Tibial nerve (tissue), 4 donors: ENCODE measurements at places on chromosomes 12 and 14. TPM values are rescaled to one million over a fixed set of nuclear protein-coding genes. Genes with fewer than 3 reads are reported as not detected.

The TIMELESS gene
- 3.9 TPM for total RNA-seq

The ADAM20 gene
- total RNA-seq, result 2.4 TPM

GRCh38 chr12:9796346-9796745 lies 30.9 kb upstream of the KLRF1 start:
- H3K36me3 ChIP-seq, result no peaks in the 10 kb centered on the region
- H3K4me1 ChIP-seq, result no peaks in the 10 kb centered on the region
- no peaks in the 10 kb centered on the region for H3K27me3 ChIP-seq
- no peak overlapping the region for H3K27ac ChIP-seq

DNA sequence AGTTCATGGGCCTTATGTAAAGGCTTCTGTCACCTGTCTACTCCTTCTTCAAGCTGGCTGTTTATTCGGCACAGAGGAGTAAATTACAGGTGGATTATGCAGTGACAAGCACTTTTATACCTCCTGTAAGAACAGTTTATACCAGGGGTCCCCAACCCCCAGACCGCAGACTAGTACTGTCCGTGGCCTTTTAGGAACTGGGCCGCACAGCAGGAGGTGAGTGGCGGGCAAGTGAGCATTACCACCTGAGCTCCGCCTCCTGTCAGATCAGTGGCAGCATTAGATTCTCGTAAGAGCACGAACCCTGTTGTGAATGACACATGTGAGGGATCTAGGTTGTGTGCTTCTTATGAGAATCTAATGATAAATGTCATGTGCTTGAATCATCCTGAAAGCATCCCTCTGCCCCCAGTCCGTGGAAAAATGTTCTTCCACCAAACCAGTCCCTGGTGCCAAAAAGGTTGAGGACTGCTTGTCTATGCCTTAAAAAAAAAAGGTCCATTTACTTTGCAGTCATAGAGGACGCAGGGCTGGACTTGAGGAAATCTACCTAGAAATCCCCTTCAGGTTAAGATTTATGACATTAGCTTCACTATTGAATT lies 78.8 kb downstream of the ETV6 start:
- no peaks in the 10 kb centered on the region for H3K36me3 ChIP-seq
- no peak overlapping the region for H3K27ac ChIP-seq
- H3K27me3 ChIP-seq, result no peaks in the 10 kb centered on the region

DNA sequence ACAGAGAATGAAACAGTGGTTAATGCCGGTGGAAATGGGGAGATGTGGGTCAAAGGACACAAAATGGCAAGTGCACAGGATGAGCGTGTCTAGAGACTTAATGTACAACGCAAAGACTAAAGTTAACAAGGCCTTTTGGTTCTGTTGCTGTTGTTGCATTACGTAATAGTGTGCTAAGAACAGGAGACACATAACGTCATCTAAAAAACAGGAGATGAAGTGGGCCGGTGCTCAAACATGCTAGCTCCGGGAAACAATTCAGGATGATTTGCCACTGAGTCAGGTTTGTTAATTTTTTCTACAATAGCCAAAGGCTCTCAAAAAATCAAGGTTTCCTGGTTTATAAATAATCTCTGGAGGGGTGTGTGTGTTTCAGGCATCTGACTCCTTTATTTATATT lies 55.5 kb downstream of the ETV6 start:
- no peak for DNase-seq
- H3K36me3 ChIP-seq, result no peaks in the 10 kb centered on the region
- no peaks in the 10 kb centered on the region for H3K27me3 ChIP-seq
- peaks cover 43% of the 10 kb centered on the region for H3K4me1 ChIP-seq
- no peak overlapping the region for H3K4me3 ChIP-seq

- peak overlapping the region; percentile 77 for H3K27ac ChIP-seq
- H3K4me1 ChIP-seq, result peaks cover 55% of the 10 kb centered on the region
- H3K4me3 ChIP-seq, result no peak overlapping the region
- H3K36me3 ChIP-seq, result no peaks in the 10 kb centered on the region
- H3K27me3 ChIP-seq, result no peaks in the 10 kb centered on the region
Measured at GRCh38 chr12:14257734-14258574, 107.5 kb upstream of the ATF7IP start.

- DNase-seq, result no peak
- H3K4me3 ChIP-seq, result peak overlapping the region; percentile 64
- H3K4me1 ChIP-seq, result peaks cover 45% of the 10 kb centered on the region
- peaks cover 15% of the 10 kb centered on the region for H3K36me3 ChIP-seq
Measured at GRCh38 chr12:12719496-12719895, 2.3 kb downstream of the CDKN1B start.

The TEDC1 gene
- total RNA-seq, result 5.5 TPM

DNA sequence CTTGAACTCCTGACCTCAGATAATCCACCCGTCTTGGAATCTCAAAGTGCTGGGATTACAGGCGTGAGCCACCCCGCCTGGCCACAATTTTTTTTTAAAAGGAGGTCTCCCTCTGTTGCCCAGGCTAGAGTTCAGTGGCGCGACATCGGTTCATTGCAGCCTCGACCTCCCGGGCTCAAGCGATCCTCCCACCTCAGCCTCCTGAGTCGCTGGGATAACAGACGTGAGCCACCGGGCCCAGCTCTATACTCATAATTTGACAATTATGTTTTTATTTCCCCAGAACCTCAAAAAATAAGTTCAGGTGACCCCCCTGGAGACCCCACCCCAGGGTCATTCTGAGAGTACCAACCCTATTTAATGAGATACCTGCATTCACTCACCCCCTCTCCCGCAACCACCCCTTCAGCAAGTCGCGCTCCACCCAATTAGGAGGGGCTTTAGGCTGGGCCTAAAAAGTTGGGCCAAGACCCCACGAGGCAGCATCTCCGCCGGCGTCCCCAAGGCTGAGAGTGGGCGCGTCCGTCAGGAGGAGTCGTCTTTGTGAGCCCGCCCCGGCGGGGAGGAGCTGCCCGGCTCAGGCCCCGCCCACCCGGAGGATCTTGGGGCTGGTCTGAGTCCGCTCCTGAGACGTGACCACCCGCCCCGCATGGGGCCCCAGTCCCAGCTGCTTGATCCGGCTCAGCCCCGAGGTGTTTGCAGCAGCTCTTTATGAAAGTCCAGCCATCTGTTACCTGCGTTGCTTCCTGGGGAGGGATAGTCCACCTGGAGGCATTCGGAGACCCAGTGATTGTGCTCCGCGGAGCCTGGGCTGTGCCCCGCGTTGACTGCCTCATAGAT lies at the start of gene ANKRD33:
Gene ANKRD33 (plus strand): TSS at position 628 of the 840 bp plus-strand sequence. CDS start 84 bp downstream, at position 712.
- DNase-seq, result no peak
- H3K27ac ChIP-seq, result no peak within 1 kb of the TSS
- H3K36me3 ChIP-seq, result no peaks in the 10 kb centered on the region
- no peaks in the 10 kb centered on the region for H3K27me3 ChIP-seq
- H3K4me3 ChIP-seq, result no peak within 1 kb of the TSS

DNA sequence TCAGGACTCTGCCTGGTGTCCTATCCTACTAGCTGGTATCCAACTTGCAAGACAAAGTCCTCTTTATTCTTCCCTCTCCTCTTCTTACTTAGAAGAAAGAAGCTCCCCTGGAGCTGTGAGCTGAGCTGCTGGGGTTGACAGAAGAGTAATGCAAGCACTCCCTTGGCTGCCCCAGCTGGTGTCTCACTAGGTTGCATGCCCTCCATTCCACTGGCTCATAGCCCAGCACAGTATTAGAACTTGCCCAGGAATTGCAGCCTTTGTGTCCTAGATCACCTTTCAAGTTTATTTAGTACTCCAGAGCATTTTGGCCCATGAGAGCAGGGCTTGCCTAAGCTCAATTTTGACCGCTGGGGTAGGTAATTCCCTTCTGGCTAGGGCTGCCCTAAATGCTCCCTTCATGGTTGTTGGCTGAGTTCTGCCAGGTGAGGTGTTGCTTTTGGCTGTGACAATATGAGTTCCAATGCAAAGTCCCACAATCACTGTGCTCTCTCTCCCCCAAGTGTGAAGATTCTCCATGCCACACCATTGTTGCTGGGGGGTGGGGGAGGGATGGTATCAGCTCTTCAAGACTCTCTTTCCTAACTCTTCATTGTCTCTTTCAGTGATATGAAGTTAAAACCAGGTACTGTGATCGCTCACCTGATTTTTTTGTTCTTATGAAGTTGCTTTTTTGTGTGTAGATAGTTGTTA lies 317.4 kb upstream of the DDHD1 start:
- DNase-seq, result no peak
- no peaks in the 10 kb centered on the region for H3K4me1 ChIP-seq
- no peaks in the 10 kb centered on the region for H3K27me3 ChIP-seq
- no peaks in the 10 kb centered on the region for H3K36me3 ChIP-seq
- H3K4me3 ChIP-seq, result no peak overlapping the region

The PYM1 gene
- total RNA-seq, result 53.4 TPM

DNA sequence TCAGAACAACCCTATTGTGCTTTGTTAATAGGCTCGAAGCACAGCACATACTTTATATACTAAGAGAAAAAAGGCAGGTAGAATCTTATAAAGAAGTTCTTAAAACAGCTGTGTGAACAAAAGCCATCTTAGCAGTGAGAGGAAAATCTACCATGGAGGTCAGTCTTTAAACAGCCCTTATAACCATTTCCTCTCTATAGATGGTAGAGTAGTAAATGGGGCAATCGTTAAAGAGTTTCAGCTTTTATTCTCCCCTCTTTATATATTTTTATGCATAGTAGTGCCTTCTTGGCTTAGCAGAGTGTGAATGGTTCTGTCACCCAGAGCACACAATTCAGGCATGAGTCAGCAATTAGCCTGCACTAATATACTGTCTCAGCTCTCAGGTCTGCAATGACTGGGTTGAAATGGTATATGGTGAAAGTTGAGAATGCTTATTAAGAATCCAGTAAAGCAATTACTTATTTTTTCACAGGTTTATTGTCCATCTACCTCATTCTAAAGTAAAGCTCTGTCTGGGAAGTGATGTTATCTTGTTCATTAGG lies 305.0 kb downstream of the NELL2 start:
- no peaks in the 10 kb centered on the region for H3K4me1 ChIP-seq
- DNase-seq, result no peak
- no peak overlapping the region for H3K27ac ChIP-seq
- no peak overlapping the region for H3K4me3 ChIP-seq
- H3K27me3 ChIP-seq, result no peaks in the 10 kb centered on the region
- no peaks in the 10 kb centered on the region for H3K36me3 ChIP-seq

The DPPA3 gene
- total RNA-seq, result not detected

The BATF gene
- total RNA-seq, result 11.1 TPM

GRCh38 chr12:47274760-47275159 lies 195.0 kb upstream of the AMIGO2 start:
- H3K36me3 ChIP-seq, result no peaks in the 10 kb centered on the region
- no peak for DNase-seq
- H3K4me3 ChIP-seq, result no peak overlapping the region
- H3K4me1 ChIP-seq, result peaks cover 13% of the 10 kb centered on the region
- no peak overlapping the region for H3K27ac ChIP-seq

DNA sequence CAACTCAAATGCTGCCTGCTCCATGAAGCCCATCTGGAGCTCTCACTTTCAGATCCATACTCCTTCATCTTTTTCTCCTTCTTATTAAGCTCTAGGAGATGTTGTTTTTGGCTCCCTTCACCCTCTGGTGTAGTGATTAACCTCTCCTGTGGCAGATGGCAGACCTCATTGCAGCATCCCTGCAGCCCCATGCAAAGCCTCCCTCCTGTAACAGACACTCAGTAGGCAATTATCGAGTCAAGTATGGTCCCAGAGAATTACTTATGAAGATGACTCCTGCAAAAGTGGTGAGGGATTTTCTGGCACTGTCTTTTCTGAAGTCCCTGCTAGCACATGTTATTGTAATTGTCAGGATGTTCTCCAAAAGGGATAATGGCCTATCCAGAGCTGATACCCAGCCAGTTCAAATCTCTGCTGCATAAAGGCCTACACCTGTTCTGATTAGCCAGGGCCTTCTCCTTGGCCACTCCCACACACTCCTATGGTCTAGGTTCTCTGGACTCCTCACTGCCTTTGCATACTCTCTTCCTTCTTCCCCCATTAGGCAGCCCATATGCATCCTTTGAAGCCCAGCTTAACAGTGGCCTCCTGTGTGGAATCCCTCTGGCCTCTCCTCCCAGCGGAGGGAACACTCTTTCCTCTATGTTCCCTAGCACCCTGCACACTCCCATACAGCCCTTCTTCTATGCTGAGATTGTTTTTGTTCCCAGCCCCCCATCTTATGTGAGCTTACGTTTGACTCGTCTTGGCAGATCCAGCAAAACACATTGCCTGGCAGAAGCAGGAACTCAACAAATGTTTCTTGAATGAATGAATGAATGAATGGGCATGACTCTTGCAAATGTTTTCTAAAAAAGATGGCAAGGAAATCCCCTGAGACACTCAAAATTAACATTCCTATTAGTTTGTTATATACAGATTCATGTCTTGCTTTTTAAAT lies 43.9 kb upstream of the MDM1 start:
- H3K36me3 ChIP-seq, result no peaks in the 10 kb centered on the region
- peaks cover 7% of the 10 kb centered on the region for H3K4me1 ChIP-seq
- H3K27me3 ChIP-seq, result no peaks in the 10 kb centered on the region
- no peak overlapping the region for H3K27ac ChIP-seq
- no peak overlapping the region for H3K4me3 ChIP-seq

DNA sequence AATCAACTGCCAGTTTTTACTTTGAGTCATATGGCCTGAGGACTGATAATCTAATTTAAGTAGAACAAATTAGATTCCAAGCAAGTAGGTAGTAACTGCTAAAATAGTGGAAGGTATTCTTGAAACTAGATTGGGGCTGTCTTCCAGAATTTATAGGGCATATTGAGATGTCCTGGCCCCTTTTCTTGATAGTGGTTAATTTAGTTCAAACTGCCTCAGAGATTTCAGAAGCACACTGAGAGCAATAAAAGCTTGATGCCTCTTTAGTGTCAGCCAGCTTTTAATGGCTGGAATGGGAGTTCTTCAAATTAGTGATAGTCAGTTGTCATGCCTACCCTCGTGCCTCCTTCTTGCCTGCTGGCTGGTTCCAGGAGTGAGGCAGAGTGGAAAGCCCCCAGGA lies 120.5 kb downstream of the AKAP6 start:
- H3K4me3 ChIP-seq, result no peak overlapping the region
- H3K27ac ChIP-seq, result no peak overlapping the region

The SPIC gene
- total RNA-seq, result not detected

GRCh38 chr14:45939572-45939971 lies 686.6 kb upstream of the MIS18BP1 start:
- H3K27ac ChIP-seq, result no peak overlapping the region
- H3K4me1 ChIP-seq, result no peaks in the 10 kb centered on the region
- DNase-seq, result no peak

GRCh38 chr12:93019975-93020630 lies 91.0 kb upstream of the EEA1 start:
- H3K27me3 ChIP-seq, result no peaks in the 10 kb centered on the region
- H3K4me1 ChIP-seq, result no peaks in the 10 kb centered on the region
- H3K4me3 ChIP-seq, result no peak overlapping the region

- H3K27ac ChIP-seq, result no peak overlapping the region
- no peaks in the 10 kb centered on the region for H3K4me1 ChIP-seq
- no peaks in the 10 kb centered on the region for H3K36me3 ChIP-seq
- no peak overlapping the region for H3K4me3 ChIP-seq
- no peak for DNase-seq
- H3K27me3 ChIP-seq, result no peaks in the 10 kb centered on the region
Measured at GRCh38 chr12:40947797-40948196, 240.3 kb upstream of the PDZRN4 start.

GRCh38 chr12:9050521-9051157 lies 61.3 kb downstream of the KLRG1 start:
- no peak overlapping the region for H3K4me3 ChIP-seq
- H3K27ac ChIP-seq, result no peak overlapping the region
- no peaks in the 10 kb centered on the region for H3K36me3 ChIP-seq
- H3K4me1 ChIP-seq, result no peaks in the 10 kb centered on the region
